EH (cell line): ENCODE measurements at places on chromosomes 11 and 22.

- DNase-seq, result peak; percentile 44
These were observed 8.0 kb downstream of the SELENOM start for GRCh38 chr22:31099386-31099785.

- no peak for DNase-seq
These were observed at the start of gene SMIM35 for GRCh38 chr11:118086913-118087768. SMIM35 (minus strand) TSS chr11:118086963; CDS start chr11:118086757, 206 bp downstream.

DNA sequence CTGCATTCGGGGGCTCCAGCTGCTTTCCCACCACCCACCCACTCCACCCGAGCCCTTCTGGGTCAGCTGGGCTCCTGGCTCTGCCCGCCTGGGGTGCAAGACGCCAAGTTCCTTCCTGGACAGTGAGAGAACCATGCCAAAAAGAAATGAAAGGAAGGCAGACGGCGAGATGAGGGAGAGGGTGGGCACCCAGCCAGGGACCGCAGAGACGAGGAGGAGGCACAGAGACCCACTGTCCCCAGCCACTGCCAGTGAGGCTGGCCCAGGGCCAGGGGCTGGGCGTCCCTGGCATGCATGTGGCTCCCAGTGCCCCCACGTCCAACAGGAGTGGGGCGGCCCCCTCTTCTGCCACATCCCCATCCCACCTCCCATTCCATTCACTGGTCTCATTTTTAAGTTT lies 10.8 kb upstream of the CD81 start:
- peak; percentile 28 for DNase-seq

DNA sequence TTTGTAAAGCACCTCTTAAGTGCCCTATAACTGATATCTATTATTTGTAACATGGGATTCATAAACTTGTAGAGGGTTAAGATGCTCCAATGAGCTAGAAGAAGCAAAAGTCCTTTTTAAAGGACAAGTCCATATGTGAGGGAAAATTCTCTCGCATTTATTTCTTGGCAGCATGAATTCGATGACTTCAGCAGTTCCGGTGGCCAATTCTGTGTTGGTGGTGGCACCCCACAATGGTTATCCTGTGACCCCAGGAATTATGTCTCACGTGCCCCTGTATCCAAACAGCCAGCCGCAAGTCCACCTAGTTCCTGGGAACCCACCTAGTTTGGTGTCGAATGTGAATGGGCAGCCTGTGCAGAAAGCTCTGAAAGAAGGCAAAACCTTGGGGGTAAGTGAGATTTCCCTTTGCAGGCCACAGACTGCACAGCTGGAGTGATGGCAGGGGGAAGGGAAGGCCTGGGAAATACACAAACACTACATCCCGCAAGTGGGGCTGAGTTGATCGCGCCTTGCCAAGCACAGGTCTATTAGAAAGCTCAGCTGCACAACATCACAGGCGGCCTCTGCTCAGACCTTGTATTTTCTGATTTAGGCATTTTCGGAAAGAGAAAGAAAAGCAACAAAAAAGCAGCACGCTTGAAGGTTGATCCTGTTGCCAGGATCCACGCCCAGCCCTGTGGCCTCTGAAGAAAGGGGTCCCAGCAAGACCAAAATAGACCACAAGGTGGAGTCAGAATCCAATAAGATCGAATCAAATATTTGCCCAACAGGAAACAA lies 1.5 kb downstream of the MS4A8 start:
- no peak for DNase-seq

- no peak for DNase-seq
These were observed 117.3 kb upstream of the GRK3 start for GRCh38 chr22:25447067-25447685.

GRCh38 chr22:38032681-38033521 lies 24.3 kb upstream of the PICK1 start:
- DNase-seq, result peak; percentile 80

DNA sequence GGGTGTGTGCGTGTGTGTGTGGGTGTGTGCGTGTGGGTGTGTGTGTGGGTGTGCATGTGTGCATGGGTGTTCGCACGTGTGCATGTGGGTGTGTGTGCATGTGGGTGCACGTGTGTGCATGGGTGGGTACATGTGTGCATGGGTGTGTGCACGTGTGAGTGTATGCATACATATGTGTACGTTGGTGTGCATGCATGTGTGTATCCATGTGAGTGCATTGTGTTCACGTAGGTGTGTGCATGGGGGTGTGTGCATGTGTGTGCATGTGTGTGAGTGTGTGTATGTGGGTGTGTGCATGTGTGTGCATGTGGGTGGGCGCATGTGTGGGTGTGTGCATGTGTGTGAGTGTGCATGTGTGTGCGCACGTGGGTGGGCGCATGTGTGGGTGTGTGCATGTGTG lies 19.9 kb upstream of the APOBEC3A start:
- DNase-seq, result no peak

- no peak for DNase-seq
These were observed 36.6 kb downstream of the RPUSD4 start for GRCh38 chr11:126174816-126175215.

- no peak for DNase-seq
These were observed 86.1 kb upstream of the PARVA start for GRCh38 chr11:12291313-12291712.

- DNase-seq, result peak; percentile 19
These were observed 45.3 kb upstream of the HMGXB4 start for GRCh38 chr22:35212009-35212408.

DNA sequence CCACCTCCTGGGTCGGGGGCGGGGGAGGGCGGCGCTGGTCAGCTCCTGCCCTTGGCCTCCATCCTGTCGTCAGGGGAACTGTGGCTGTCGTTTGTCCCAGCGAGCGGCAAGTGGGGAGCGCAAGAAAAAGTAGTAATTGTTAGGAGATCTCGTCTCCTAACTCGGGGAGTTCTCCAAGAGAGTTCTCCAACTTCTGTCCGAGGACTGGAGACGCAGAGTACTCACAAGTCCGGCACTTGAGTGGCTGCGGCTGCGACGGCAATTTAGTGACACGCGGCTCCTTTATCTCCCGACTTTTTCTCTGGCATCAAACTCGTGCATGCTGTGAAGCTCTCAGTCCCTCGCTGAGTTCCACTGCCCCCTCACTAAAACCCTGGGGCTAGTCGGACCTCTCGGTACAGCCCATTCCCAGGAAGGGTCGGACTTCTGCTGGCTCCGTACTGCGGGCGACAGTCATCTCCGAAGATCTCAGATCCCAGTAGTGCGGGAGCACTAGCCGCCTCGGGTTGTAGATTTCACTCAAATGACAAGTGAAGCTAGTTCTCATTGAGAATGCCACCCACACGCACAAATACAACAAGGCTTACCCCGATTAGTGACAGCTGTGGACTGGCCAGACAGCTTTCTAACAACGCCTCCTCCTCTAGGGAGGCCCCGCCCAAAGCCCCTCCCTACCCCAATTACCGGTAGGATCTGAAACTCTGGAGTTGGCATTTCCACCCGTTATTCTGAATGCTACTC lies at the start of gene PGR:
Gene PGR (minus strand): TSS at position 611 of the 741 bp plus-strand sequence. CDS start 743 bp downstream, outside the sequence.
- DNase-seq, result no peak

GRCh38 chr22:30566125-30566524 lies 8.3 kb downstream of the GAL3ST1 start:
- no peak for DNase-seq

GRCh38 chr11:76740772-76741171 lies 42.4 kb upstream of the TSKU start:
- DNase-seq, result no peak

GRCh38 chr22:31692186-31692886 lies 30.3 kb upstream of the PISD start:
- peak; percentile 64 for DNase-seq

- DNase-seq, result peak; percentile 33
These were observed 1.5 kb downstream of the CRKL start for GRCh38 chr22:20918663-20919218.

- DNase-seq, result no peak
These were observed 20.1 kb upstream of the NNMT start for GRCh38 chr11:114276077-114276476.

GRCh38 chr11:72807792-72808191 lies 6.4 kb upstream of the ATG16L2 start:
- no peak for DNase-seq

GRCh38 chr22:24685531-24686190 lies 82.7 kb downstream of the GGT1 start:
- no peak for DNase-seq

DNA sequence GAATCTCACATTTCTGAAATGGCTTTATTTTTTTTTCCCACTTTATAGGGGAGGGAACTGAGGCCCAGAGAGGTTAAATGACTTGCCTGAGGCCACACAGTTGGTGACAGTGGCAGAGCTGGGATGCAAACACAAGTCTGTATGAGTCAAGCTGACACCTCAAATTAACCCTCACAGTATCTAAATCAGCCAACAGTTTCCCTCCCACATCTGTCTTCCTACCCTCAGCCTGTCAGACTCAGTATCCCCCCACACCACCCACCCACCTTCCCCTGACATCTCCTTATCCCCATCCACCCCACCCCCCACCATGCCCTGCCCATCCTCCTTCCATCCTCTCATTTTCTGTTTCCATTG lies 95.2 kb downstream of the TP53I11 start:
- DNase-seq, result peak; percentile 18

DNA sequence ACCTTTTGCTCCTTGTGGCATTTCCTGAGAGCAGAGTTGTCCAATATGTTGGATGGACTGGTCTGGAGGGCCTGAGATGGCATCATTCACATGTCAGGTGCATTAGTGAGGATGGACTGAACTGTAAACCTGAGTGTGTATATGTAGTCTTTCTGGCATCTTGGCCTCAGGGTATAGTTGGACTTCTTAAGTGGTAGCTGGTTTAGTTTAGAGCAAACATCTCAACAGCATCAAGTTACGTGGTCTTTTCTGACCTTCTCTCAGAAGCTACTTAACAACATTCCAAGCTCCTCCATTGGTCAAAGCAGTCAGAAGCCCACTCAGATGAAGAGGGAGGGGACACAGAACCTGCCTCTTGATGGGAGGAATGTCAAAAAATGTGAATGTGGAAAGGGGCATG lies 829.9 kb downstream of the METTL15 start:
- peak; percentile 39 for DNase-seq

- DNase-seq, result no peak
These were observed 192.0 kb downstream of the CWF19L2 start for GRCh38 chr11:107265591-107266121.

GRCh38 chr11:35436581-35437250 lies 17.4 kb upstream of the SLC1A2 start:
- no peak for DNase-seq

GRCh38 chr22:21940521-21940920 lies 12.1 kb downstream of the PPM1F start:
- no peak for DNase-seq

DNA sequence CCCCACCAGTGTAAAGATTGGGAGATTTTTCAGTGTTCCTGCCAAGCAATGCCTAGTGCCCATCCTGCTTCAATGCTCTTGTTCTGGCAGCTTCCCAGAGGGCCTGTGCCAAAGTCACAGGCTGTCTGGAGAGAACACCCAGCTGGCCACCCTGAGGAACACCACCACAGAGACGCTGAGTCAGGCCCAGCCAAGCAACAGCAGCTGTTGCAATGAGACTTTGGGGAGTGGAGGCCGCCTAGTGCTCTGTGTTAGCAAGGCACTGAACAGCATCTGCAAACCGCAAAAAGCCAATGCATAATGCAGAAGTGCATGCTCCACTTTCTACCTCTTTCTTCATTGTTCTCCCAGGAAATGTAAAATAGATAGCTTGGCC lies 168.1 kb downstream of the NXPE2 start:
- DNase-seq, result no peak
